ENCODE measurements at places on chromosomes 1 and 21.
A peak's percentile ranks its signal among the peaks of the same experiment; 100 is the strongest.

GRCh38 chr1:207887542-207888201, 23.3 kb downstream of the CD34 start:
- DNase-seq, result no peak

DNA sequence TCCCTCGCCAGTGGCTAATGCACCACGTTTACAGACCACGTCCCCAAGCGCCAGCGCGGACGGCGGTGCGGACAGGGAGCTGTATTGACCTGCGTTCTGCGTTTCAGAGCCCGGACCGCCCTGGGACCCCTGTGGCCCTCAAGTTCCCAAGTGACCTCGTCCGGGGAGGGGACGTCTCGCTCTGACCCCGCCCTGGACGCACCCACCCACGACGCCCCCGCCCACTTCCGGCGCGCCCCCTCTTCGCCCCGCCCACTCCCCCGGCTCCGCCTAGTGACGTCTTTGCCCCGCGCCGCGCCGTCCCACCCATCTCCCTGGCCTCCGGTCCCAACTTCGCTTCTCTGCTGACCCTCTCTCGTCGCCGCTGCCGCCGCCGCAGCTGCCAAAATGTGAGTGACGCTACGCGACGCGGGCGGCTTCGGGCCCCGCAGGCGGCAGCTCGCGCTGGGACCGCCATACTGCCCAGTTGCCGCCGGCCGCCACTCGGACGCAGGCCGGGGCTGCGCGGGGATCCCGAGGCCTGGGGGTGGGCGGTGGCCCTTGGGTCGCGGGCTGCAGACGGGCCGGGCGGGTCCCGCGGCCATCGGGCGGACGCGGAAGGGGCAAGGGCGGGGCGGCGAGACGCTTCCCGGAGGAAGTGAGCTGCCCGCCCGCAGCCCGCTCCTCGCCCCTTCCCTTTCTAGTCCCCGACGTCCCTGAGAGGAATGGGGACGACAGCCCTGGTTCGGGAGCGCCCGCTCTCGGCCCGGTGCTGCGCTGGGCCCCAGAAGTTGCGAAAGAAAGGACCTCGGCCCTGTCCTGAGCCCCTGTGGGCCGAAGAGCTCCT, at the start of gene VAMP3:
Gene VAMP3 (plus strand): TSS at position 300 of the 826 bp plus-strand sequence. CDS start 88 bp downstream, at position 388.
- peak; percentile 96 for DNase-seq

DNA sequence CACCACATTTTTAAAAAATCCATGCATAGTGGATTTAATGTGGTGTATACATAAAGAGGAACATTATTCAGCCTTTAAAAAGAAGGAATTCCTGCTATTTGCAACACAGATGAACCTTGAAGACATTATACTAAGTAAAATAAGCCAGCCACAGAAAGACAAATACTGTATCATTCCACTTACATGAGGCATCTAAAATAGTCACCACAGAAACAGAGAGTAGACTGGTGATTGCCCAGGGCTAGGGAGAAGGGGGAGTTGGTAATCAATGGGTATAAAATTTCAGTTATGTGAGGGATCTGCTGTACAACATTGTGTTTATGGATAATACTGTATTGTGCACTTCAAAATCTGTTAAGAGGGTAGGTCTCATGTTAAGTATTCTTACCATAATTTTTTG, 10.0 kb downstream of the FAM163A start:
- DNase-seq, result no peak

DNA sequence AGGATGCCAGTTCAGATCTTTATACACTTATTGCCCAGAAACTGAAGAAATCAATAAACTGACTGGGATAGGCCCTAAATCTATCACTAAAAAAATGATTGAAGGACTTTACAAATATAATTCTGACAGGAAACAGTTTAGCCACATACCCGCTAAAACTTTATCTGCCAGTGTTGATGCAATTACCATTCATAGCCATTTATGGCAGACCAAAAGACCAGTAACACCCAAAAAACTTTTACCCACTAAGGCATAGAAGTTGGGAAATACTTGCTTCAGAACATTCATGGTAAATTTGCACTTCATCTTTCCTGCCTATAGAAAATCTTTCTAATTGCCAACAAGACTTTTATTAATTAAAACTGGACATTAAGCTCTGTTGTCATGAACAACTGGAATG, 15.0 kb upstream of the GPR25 start:
- no peak for DNase-seq

GRCh38 chr1:55699228-55699627, 484.1 kb upstream of the USP24 start:
- no peak for DNase-seq

DNA sequence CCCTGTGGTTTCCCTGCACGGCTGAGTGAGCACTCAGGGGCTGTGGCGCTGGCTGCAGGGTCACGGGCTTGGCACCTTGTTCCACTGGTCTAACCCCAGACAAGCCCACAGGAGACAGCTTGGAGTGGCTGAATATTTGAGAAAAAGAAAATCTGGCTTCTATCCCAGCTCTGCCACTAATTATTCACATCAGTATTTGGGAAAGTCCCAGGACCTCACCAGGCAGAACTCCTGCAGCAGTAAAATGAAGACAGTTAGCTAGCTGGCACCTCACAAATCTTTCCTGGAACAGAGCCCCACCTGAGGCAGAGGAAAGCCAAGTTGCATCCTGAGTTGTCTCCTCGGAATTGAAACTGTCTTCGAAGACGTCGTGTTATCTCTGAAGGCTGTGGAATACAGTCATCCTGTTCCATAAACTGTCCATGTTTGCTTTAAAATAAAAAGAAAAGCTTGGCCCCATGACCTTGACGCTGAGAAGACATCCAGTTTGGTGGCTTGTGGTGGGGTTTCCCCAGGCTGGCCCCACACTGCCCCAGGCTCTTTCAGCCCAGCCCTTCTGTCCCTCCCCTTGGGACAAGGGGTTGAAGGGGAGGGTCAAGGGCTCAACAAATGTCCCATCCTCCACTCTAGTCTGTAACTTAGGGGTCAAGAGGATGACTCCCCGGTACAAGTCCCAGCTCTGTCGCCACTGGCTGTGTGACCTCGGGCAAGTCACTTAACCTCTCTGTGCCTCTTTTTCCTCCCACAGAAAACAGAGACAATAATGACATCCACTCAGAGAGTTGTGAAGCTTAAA, 93.8 kb upstream of the TMPRSS2 start:
- no peak for DNase-seq

GRCh38 chr1:150926097-150926741, at the start of gene SETDB1:
Gene SETDB1 (plus strand): TSS chr1:150926363. CDS start chr1:150927715, 1,352 bp downstream.
- peak; percentile 97 for DNase-seq

GRCh38 chr1:159977364-159978106, 23.5 kb upstream of the SLAMF9 start:
- no peak for DNase-seq

- no peak for DNase-seq
Observed at GRCh38 chr1:96060621-96061020, 661.0 kb upstream of the PTBP2 start.

DNA sequence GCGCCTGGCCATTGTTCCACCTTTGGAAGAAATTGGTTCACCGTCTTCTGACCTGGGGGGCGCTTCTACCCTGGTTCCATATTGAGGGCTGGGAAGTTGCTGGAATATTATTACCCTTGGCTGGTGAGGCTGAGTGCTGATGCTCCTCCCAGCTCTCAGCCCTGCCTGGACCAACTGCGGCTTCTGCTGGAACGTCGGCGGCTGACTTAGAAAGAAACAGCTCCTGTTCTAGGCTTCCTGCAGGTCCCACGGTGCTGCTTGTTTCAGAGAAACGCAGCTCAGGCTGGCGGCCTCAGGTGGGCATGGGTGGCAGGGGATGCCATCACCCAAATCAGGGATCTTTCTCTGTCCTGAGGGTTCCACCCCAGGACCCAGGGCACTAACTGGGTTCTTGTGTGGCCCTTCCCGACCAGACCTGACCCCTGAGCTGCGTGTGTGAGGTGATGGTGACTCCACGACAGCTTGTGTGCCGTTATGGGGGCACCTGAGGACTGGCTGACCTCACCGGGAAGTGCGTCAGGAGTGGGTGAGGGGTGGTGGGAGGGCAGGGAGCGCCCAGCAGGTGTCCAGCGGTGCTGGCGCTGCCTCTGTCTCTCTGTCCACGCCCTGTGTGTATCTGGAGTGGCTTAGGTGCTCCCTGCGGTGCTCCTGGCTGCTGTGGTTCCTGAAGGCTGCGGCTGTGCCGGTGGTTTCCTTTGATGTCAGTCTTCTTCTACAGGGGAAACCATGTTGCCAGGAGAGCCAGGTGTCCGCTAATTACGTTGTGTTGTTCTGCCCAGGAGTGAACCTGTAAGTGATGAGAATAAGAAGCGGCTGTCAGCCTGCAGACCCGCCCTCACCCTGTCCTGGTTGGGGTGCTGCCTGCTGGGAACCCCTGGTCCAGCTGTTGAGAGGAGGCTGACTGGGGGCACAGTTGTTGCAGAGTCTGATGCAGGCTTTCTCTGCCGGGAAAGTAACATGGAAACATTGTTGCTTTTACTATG, 8.9 kb downstream of the SKI start:
- DNase-seq, result no peak

DNA sequence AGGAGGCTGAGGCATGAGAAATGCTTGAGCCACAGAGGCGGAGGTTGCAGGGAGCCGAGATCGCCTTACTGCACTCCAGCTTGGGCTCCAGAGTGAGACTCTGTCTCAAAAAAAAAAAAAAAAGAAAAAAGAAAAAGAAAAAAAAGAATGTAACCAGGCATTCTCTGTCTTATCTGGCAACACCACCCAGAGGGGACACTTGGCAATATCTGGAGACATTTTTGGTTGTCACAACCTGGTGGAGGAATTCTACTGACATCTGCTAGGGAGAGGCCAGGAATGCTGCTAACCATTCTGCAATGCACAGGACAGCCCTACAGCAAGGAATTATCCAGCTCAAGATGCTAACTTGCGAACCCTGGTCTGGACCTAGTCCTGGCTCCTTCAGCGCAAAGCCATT, 2.3 kb upstream of the CNR2 start:
- DNase-seq, result no peak

- no peak for DNase-seq
Observed at GRCh38 chr1:173852105-173852504, 15.7 kb downstream of the GAS5 start.

DNA sequence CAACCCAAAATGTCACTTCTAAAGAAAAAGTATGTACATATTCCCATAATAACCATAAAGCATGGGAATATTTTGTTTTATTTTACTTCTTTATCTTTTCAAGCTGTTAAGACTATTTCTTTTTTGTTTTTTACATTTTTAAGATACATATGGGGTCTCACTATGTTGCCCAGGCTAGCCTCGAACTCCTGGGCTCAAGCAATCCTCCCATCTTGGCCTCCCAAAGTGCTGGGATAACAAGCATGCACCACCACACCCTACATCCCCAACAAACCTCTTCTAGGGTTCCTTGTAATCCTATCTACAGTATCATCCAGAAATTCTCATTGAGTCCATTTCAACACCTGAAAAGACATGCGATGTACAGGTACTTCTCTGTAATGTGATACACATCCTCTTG, 87.5 kb downstream of the TM2D1 start:
- no peak for DNase-seq

GRCh38 chr1:47919113-47919833, 77.9 kb downstream of the TRABD2B start:
- DNase-seq, result no peak

DNA sequence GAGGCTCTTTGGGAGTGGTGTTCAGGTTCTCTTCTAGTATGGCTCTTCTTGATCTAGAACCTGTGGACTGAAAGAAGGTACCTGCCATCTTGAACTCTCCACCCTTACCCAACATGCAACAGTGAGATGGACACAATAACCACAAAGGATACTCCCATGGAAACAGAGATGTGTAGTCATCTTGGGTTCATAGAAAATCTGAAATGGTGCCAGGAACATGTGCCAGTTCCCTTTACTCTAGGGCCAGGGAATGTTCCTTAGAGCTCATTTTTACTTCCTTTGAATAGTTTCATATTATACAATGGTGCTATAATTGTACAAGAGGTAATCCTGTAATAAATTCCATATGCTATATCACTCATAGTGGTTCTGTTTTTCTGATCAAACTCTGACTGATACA, 13.2 kb upstream of the SCYL3 start:
- no peak for DNase-seq

DNA sequence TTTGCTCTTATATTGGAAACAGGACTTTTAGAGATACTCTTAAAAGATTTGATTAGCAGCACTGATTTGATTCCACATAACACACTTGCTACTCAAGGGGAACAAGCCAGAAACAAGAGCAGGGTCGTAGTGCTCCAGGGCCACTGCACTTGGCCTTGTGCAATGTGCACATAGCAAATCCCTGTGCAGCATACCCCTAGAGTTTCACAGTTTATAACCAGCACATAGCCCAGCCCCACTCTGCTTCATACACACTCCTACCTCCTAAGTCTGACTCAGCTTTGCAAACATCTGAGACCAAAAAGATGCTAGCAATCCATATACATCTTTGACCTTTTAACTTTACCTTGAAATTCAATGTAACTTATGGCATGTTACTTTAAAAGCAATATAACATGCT, 157.6 kb downstream of the VAV3 start:
- DNase-seq, result no peak

- DNase-seq, result no peak
Observed at GRCh38 chr1:21543598-21543997, 34.4 kb downstream of the ALPL start.

- DNase-seq, result no peak
Observed at GRCh38 chr1:234591131-234591530, 18.8 kb downstream of the IRF2BP2 start.

- no peak for DNase-seq
Observed at GRCh38 chr1:226429858-226430715, 22.2 kb upstream of the PARP1 start.

DNA sequence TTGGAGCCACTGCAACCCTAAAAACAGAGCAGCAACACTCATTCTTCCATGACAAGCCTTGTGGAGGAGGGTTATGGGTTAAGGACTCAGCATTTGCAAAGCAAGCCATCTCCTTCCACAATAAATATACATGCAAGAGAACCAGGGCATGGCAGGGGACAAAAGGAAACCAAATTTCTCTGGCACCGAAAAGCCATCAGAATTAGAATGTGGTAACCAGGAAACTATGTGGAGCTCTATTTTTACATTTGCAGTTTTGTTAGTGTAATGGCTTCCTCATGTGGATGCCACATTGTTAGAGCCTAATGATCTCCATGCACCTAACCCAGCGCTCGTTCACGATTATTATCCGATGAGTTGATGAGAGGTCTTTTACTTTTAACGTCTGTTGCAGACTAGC, 91.7 kb downstream of the NAV1 start:
- DNase-seq, result no peak

GRCh38 chr1:24934310-24935195, 4.5 kb upstream of the RUNX3 start:
- no peak for DNase-seq

GRCh38 chr1:56036479-56036878, 542.9 kb downstream of the PLPP3 start:
- DNase-seq, result no peak

- DNase-seq, result no peak
Observed at GRCh38 chr21:45035477-45035848, 38.9 kb upstream of the ADARB1 start.

Data from D341Med (cell line).